ENCODE measurements at places on chromosomes 2 and 18.

- no peak for DNase-seq
These were observed 156.4 kb downstream of the NRXN1 start for GRCh38 chr2:50875561-50875960.

DNA sequence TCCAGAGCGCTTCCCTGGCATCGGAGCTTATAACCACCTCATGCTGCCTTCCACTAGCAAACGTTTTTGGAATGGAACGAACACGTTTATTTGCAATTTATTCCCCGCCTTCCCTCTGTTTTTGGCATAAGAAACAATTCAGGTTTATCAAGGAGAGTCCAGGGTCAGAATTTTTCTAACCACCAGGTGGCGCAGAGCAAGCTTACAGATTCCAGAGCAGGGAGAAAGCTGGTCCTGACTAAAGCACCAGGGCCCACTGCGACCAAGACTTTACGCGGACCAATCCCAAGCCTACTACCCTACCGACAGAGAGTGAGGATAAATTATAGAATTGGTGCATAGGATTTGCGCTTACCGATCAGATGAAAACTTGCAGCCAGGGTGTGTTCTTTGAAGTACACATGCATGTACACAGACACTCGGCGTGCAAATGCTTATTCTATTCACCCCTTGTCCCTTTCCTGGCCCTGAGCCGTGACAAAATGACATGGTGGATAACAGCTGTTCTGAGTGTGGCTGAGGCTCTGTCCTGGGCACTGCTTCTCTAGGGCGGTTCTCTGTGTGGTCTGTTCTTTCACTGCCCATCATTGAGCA lies 34.7 kb downstream of the NAPG start:
- peak; percentile 52 for DNase-seq

DNA sequence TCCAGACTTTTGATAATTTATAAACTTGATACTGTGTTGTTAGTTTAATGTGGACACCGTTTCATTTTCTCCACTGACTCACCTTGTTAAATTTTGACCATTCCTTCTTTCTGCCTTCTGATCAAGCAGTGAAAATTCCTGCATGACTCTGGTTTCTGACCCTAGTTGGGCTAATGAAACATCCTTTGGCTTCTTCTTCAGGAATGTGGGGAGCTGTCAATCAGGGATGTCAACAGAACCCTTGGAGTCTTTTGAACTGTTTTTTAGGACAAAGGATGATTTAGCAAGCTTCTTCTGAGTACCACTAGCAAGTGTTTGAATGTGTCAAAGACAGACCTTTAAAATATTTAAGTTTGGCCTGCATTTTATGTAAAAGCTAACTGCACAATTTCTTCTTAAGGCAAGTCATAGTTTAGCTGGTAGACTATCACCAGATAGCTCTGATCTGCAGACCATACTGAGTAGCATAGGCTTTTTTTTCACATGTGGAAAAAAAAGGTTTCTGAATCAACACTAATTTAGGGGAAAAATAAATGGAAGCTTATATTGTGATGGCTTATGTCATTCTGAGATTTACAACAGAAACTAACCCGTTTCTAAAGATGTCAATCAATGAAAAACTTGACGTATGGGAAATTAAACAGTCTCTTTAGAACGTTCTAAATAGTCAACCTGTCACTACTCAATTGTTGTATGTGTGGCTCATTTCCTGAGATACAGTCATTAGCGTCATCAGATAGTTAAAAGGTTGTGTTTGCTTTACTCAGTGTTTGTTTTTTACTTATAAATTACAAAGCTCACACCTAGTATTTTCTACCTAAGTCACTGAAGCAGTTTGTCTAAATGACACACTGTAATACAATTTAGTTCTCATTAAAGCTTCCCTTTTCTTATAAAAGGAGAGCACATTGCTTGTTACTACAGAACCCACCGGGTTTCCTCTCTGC lies 311.4 kb downstream of the PTPRM start:
- DNase-seq: no peak

DNA sequence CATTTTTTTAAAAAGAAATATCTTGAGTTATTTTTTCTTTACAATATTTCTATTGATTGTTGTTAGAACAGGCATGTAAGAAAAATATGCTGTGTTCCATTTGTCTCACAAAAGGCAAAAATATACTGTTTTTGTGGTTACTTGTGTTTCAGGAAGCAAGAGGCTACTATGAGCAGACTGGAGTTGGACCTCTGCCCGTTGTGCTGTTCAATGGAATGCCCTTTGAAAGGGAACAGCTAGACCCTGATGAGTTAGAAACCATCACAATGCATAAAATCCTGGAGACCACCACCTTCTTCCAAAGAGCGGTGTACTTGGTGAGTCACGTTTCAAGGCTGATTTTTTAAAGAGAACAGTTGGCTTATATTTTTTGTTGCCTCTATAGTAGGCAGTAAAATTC lies 54.7 kb downstream of the UGGT1 start:
- no peak for DNase-seq

DNA sequence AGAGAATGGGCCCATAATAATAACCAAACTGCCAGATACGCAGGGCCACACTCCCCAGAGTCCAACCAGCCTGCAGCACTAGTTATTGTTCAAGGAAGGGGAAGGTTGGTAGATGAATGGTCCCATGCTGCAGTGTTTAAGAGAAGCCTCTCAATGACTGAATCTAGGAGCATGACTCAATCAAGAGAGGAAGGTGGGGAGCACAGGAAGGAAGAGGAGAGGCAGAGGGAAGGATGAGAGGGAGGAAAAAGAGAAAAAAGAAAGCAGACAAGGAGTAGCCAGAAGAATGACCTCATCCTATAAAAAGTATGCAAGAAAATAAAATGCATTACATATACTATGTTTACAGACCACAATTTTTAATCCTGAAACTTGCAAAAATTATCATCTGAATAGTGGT lies 174.5 kb downstream of the TCF4 start:
- no peak for DNase-seq

DNA sequence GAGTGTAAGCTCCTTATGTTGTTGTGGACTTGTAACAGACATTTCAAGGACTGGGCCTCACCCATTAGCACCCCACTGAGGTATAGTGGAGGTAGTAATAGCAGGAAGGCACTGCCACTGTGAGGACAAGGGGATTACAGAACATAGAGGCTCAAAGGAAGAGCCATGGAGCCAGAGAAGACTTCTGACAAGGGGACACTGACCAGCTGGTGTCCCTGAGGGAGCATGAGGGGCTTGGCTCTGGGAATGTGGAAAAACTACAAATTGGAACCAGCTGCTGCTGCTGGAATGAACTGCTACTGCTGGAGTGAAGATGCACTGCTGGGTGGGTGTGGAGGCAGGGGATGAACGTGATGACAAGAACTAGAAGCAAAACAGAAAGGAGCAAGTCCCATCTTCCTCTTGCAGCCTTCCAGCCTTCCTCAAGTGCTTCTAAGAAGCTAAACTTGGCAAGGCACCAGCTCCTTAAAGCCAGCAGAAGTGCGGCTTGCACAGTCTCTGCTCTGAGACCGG lies 167.3 kb upstream of the NOSTRIN start:
- DNase-seq: no peak

GRCh38 chr18:73848656-73849055 lies 299.0 kb downstream of the FBXO15 start:
- no peak for DNase-seq

GRCh38 chr18:23658285-23658684 lies 4.4 kb downstream of the ANKRD29 start:
- DNase-seq: no peak

DNA sequence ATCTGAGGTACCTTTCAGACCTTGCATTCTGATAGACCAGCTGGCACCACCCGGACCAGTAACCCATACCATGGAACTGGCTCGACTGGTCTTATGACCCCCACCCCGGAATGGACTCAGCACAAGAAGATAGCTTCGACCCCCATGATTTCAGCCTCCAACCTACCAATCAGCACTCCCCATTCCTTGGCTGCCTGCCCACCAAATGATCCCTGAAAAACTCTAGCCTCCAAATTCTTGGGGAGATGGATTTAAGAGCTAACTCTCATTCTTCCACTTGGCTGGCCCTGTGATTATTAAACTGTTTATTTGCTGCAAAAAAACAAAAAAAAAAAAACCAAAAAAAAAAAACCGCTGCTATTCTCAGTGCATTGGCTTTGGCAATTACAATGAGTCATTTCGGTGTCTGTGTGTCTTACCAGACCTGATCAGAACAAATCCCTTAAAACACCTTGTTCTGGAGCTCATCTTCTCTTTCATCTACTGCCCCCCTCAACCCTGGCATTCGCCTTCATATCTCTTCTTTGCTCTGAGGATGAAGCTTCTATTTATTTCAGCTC lies 60.1 kb upstream of the KIF5C start:
- no peak for DNase-seq

DNA sequence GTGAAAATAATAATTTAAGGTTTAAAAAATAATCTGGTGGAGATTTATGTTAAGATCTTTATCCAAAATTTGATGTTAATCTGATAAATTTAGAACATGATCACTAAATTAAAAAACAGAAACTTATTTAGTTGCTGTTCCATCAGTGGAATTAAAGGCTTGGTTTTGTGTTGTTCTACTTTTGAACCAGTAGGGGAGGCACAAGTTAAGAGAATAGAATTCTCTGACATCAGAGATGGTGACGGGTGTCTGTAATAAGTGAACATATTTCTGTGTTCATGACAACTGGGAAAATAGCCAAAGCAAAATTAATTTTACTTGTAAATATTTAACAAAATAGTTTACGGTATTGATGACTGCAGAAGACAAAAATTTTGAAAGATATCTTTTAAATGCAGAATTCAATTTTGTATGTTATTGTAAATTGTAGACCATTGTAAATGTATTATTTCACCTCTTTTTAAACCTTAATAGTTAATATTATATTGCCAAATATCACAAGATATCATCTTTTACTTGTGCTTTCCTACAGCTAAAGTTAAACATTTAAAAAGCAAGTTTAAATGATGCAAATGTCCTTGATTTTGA lies 106.0 kb downstream of the UBR3 start:
- no peak for DNase-seq

DNA sequence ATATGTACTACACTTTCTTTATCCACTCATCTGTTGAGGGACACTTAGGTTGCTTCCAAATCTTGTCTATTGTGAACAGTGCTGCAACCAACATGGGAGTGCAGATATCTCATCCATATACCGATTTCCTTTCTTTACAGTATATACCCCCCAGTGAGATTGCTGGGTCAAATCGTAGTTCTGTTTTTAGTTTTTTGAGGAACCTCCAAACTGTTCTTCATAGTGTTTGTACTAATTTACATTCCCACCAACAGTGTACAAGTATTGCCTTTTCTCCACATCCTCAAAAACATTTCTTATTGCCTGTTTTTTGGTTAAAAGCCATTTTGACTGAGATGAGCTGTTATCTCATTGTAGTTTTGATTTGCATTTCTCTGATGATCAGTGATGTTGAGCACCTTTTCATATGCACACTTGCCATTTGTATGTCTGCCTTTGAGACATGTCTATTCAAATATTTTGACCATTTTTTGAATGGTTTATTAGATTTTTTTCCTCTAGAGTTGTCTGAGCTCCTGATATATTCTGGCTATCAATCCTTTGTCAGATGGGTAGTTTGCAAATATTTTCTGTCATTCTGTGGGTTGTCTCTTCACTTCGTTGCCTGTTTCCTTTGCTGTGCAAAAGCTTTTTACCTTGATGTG lies 12.2 kb downstream of the PLEK start:
- DNase-seq: no peak

DNA sequence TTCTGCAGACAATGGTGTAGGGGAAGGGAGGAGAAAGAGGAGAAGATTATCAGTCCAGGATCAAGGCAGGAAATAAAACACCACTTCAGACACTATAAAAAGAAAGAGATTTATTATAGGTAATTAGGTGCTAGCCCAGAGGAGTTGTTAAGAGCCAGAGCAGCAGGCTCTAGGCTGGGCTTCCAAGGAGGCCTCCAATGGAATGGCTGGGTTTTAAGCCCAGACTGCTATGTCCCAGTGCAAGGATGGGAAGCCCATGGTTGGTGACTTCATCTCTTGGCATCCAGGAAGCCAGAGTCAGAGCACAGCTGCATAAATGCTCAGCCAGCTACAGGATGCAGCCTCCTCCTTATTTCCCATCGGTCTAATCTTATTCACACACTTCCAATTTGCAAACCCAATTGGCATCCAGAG lies 95.6 kb downstream of the LAMA3 start:
- DNase-seq: no peak

GRCh38 chr2:232588680-232589585 lies 38.4 kb downstream of the EIF4E2 start:
- no peak for DNase-seq

- no peak for DNase-seq
These were observed 5.5 kb upstream of the RMDN2 start for GRCh38 chr2:37919631-37920032.

DNA sequence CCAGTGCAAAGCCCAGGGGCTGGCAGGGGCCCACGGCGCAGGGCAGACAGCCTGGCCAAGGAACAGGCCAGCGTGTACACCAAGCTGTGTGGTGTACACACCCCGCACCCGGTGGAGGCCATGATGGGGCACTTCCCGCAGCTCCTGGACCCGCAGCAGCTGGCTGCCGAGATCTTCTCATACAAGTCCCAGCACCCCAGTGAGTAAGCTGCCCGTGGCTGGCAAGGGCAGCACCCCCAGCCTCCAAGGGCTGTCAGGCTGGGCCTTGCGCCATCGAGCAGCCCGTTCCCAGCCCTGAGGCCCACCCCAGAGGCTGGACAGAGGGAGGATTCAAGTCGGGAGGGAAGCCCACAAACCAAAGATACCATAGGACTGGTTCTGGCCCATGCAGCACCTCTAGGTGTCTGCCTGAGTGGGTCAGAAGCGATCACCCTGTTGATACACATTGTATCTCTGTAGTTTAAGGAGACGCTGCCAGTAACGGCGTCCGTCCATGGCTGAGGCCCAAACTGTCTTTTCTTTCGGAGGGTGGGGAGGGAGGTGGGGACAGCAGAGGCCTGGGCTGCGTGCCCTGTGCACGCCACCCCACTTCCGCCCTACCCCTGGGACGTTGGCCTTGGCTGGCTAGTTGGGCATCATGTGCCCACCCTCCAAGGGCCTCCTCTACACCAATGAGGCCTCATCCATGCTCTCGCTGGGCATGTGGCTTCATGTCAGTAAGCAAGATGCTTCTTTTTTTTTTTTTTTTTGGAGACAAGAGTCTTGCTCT lies 16.8 kb upstream of the MTERF4 start:
- DNase-seq: no peak

DNA sequence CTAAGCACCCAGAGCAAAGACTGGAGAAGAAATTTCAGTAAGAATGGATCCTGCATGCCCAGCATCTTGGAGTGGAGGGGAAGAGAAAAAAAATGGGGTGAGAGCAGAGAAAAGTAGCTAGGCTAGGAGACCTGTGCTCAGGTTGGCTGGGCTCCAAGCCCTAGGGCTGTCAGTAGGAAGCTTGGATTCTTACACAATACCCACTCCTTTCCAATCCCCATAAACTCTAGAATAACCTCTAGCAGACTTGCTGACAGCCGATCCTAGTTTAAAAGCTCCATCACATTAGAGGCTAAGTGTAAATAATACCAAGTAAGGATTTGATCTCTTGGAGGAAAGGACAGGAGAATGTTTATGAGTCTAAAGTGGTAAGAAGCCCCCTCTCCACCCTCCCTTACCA lies 46.2 kb upstream of the NABP1 start:
- DNase-seq: no peak

DNA sequence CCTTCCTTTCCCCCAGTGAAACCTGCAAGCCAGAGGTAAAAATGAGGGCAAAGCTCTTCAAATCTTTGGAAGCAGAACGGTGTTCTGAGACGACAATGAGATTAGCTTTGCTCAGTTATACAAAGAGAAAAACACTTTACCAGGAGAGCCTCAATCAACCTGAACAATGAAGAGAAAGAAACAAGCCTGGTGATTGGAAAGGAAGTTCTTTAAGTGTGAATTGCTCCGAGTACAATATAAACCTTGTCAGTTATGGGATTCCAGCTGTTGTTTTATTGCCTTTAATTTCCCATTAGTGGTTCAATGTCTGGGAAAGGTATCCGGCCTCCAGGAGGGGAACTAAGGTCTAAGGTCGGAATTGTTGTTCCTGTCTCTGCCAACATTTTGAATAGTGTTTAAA lies 901.6 kb downstream of the EPHA4 start:
- DNase-seq: no peak
